Effector CD4-positive, alpha-beta T cell (primary cell): ENCODE measurements at places on chromosomes 7 and 10.

- DNase-seq = no peak
Measured at GRCh38 chr10:48895803-48896195, 43.8 kb downstream of the LRRC18 start.

DNA sequence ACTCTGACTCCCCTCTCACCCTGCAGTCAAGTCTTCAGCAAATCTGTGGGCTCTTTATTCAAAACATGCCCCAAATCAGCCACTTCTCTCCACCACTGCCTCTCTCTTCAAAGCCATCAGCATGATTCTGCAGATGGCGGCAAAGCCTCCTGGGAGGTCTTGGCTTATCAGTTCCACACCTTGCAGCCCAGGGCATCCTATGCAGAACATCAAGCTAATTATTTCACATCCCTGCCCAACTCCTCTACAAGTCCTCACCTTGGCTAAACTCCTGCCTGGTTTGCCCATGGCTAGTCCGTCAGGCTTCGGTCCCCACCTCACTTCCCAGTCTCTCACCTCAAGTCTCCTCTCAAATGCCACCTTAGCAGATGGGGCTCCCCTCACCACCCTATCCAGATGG, 70.2 kb downstream of the PIP4K2A start:
- no peak for DNase-seq

DNA sequence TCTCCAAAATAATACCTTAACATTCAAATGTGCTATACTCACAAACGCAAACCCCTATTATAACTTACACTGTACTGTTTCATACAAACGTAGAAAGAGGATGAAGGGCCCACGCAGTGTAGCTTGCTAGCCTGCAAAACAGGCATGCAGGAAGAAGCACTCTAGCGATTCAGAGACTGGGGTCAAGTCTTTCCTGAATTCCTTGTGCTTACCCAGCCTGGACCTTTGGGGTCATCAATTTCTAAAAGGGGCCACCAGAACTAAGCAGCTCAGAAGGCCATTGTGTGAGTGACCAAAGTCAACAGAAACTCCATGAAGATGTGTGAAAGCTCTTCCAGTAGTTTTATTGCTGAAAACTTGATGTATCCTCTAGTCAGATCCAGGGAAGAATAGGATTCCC, 111.9 kb downstream of the SVIL start:
- no peak for DNase-seq

DNA sequence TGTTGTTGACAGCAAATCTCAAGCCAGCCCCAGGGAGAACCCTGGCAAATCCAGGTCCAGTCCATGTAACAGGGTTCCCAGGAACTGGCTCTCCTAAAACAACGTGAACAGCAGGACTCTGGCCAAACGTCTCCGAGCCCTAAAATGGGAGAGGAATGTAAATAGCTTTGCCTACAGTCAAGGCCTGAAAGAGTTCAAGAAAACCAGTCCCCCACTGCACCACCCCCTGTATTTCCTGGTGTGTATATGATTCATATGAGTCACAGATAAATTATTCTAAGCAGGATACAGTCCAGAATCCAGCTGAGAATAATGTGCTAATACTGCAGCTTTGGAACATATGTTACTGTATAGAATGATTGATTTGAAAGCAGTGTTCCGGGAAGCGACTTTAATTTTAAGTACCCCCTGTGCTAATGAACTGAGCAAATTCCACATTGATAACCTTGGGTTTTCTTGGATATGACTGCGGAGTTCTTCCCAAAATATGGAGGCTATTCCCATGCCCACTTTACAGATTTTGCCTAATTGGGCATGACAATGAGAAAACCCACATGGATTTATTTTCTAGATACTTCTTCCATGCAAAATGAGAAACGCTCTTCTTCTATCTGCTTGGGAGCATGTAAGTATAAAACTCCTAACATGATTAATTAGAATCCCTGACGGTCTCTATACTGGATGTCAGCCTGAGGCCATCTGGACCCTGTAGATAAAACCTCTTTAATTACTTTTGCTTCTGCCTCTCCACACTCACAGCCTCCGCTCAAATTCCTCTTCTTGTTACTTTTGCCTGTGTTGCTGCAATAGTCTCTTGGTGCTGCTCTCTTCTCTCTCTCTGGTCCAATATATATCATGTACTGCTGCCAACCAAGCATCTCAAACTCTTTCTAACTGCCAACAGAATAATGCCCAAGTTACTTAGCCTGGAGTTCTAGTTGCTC, 50.2 kb downstream of the LAMB4 start:
- no peak for DNase-seq

GRCh38 chr7:130071701-130072622, 1.6 kb downstream of the KLHDC10 start:
- DNase-seq = peak; percentile 53
